NCI-H82 (cell line): ENCODE measurements at places on chromosomes 7 and 10.

DNA sequence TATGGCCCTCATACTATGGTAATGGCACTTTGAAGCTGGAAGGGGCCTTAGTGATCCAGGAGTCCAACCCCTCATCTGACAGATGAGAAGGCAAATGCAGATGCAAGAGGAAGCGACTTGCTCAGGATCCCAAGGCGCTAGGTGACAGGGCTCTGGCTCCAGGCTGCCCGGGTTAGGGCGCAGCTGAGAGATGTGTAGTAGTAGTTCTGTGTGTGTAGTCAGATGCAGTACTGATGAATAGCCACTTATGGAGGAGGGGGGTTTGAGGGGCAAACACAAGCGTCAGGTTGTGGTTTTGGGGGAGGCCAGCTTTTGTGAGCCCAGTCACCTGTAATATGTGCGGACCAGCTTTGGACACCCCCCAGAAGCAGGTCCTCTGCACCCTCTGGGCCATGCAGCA lies 4.8 kb downstream of the ADRA2A start:
- no peak for DNase-seq

GRCh38 chr10:22271786-22272185 lies 44.4 kb upstream of the COMMD3 start:
- no peak for DNase-seq

DNA sequence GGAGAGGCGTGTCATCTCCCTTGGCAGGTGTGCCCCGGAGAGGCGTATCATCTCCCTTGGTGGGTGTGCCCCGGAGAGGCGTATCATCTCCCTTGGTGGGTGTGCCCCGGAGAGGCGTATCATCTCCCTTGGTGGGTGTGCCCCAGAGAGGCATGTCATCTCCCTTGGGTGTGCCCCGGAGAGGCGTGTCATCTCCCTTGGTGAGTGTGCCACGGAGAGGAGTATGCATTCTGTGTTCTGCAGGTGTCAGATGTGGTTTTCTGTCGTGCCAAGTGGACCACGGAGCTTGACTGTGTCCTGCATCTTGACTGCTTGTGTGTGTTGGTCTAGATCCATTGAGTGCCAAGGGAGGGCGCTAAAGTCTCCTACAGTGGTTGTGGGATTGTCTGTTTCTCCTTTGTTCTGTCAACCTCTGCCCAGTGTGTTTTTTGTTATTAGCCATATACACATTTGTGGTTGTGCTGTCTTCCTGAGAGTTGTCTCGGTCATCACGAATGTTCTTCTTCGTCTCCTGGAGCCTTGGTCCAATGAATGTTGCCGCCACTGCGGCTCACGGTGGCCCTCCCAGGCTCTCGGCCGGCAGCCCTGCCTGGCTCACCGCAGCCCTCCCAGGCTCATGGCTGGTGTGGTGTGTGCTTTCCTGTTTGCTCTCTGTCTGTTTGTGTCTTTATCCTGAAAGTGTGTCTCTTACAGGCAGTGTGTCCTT lies 96.8 kb downstream of the INPP5A start:
- DNase-seq: no peak

GRCh38 chr10:93336110-93336509 lies 146.0 kb downstream of the MYOF start:
- no peak for DNase-seq

DNA sequence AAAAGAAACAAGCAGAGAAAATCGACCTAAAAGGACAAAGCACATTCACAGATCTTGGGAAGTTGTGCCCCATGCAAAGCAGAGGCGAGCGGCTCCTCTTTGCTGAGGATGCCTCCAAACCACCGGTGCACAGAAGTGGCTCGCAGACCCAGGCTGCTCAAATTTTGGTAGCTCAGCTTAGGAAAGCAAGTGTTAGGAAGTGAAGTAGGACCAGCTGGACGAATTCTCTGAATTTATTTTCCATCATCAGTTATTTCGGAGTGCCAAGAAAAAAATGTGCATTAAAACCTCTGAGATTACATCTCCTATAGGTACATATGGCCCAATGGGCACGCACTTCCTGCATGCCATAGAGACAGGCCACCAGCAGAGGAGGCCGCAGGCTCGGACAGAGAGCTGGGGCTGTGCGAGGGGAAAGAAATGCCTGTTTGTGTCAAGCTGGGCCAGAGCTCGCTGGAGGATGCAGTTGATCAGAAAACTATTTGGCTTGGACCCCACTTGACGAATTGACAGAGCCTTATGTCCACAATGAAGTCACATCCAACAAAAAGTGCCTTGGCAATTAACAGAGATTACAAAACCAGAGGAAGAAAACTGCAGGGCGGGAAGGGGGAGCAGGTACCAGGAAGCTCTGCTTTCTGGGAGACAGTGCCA lies 122.3 kb upstream of the LYZL2 start:
- DNase-seq: peak; percentile 73

DNA sequence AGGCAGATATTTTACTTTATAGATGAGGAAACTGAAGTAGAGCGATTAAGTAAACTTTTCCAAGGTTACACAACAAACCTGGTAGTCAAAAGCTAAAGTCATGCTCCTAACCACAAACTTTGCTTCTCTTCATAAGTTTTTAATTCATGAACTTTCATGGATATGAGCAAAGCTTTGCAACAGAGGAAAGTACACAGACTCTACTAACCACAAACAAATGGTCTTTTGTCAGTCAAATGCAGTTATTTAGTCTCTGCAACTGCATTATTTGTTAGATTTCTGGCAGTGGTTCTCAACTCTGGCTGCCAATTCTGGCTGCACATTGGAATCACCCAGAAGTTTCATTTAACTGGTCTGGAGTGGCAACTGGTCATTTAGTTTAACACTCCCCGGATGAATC lies 140.6 kb upstream of the TMEM168 start:
- no peak for DNase-seq
